ENCODE measurements at places on chromosomes 16 and 17.

DNA sequence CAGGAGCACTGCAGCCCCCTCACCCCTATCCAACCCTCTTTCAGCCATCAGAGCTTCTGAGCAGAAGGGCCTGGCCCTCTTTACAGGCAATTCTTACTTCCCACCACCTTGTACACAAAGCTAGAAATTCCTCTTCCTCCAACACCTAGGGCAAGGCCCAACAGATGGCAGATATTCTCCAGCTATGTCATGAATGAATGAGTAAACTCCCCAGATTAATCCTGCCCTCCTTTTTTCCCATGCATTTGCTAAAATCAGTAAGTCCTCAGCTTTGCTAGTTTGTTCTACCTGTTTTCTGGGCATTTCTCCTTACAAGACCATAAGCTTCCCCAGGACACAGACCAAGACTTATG is 20.4 kb upstream of the MRPS23 start:
- DNase-seq: no peak

DNA sequence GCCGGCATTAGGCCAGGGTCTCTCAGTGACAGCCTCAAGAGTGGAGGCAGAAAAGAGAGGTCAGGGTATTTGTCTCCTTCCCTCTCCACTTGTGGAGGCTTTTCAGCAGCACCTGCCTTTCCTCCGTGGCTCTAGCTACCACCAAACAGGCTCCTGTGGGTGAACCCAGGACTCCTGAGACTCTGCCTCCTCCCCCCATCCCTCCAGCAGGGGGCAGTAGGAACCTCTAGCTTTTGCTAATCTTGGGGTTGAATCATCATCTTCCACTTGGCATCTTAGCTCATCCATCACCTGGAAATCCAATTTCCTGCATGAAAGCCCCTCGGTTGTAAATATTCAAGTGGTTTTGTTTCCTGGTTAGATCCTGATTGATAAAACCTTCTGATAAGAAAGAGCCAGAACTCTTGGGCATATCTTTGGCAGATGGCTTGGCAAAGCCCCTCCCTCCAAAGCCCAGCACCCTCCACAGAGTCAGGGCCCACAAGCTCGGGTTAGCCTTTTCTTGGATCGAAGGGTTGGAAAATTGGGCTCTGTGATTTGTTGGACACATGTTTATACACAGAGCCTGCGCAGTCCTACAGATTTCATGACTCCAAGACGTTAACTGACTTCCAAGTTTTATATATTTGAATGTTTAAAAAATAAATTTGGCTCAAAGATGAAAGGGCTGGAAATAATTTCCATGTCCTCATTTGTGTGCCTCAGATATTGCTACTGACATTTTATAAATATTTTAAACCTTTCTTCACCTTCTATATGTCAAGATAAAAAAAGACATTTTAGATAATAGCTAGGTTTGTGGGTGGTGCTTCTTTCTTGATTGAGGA is 322.1 kb downstream of the MAP2K4 start:
- DNase-seq: no peak

GRCh38 chr16:20660325-20660724 is 37.2 kb downstream of the ACSM1 start:
- no peak for DNase-seq

GRCh38 chr16:80230328-80231120 is 310.3 kb upstream of the DYNLRB2 start:
- DNase-seq: no peak

DNA sequence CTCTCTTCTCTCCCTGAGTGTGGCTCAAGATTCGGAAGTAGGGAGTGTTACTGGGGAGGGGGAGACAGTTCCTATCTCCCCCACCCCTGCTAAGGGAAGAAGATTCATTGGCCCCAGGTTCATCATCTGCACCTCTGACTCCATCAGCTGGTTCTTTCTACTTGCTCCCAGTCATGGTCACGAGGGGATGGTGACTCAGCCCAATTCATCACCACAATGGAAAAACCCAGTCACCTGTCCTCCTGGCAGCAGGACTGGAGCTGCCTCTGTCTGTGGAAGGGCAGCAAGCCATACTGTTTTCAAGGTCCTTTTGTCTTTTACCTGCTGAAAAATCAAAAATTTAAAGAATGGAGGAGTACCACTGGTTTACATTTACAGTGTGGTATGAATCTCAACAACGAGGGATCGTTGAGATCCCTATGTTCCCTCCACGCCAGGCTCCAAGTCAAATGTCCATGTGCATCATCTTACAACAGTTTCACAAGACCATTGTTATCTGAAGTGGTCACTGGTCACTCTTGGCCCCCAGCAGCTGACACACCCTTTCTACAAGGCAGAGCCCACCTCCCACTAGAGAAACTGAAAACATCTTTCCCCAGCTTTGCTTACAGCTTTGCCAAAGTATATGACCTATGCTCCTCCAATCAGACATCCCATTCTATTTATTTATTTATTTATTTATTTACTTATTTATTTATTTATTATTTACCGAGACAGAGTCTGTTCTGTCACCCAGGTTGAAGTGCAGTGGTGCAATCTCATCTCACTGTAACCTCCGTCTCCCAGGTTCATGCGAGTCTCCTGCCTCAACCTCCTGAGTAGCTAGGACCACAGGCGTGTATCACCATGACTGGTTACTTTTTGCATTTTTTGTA is 40.4 kb upstream of the NDRG4 start:
- DNase-seq: no peak

- DNase-seq: no peak
Measured at GRCh38 chr16:31833047-31833446, 40.6 kb upstream of the ZNF267 start.

DNA sequence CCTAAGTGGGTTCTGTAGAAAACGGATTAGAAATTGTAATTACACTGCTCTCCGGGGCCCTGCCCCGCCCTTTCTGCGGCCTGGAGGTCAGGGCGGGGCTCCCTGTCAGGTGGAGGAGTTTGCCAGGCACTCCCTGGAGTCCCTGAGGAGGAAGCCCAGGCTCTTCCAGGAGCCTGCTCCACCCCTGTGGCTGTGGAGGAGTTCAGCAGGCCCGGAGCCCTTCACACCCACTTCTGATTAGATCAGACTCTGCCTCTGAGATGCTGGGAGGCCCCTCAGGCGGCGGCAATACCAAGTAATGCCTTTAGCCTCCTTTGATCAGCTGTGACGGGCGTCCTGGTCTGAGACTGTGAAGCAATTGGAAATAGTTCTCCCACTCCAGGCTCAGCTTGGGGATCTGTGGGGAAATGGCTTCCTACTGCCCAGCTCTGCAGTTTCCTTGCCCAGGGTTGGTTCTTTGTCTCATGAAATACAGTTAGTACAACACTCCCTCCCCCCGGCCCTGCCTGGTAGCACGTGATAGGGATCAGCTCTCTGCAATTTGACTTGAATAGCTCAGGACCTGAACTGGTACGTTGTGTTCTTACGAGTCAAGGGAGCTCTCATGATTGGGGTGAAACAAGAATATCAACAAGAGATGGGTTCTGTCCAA is 22.3 kb downstream of the BAIAP2 start:
- DNase-seq: no peak

GRCh38 chr16:82891424-82891823 is 264.7 kb downstream of the CDH13 start:
- DNase-seq: no peak

GRCh38 chr16:85149776-85150175 is 37.5 kb upstream of the CIBAR2 start:
- peak; percentile 54 for DNase-seq

DNA sequence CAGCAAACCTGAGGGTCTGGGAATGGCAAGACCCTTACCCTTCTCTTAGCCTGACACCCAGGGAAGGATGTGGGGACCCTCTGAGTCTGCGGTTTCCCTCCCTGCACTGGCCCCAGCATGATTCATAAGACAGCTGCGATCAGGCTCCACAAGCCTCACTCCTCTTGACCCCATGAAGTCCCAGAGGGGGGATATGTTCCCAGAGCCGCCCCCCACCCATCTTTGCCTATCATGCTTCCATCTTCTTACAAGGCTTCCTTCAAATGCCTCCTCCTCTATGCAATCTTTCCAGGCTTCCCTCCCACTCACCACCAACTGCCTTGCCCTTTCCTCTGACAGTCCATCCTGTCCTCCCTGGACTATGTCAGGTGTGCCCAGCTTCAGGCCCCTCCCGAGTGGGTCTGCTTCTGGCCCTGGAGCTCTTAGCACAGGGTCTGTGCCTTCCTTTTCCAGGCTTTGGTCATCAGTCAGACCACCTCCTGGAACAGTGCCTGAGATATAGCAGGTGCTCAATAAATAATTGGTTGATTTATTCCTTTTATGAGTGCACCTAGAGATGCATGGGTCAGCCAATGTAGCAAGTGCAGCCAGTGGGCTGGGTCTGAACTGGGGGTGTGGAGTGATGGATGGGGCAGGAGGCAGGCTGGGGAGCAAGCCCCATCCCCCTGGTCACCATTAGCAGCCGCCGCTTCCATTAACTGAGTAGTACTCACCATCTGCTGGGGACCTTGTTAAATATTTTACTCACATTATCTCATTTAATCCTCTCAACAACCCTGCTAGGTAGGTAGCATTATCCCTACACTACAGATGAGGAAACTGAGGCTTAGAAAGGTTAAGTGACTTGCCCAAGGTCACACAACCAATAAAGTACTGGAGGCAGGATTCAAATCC is 8.4 kb downstream of the DLX3 start:
- DNase-seq: no peak

DNA sequence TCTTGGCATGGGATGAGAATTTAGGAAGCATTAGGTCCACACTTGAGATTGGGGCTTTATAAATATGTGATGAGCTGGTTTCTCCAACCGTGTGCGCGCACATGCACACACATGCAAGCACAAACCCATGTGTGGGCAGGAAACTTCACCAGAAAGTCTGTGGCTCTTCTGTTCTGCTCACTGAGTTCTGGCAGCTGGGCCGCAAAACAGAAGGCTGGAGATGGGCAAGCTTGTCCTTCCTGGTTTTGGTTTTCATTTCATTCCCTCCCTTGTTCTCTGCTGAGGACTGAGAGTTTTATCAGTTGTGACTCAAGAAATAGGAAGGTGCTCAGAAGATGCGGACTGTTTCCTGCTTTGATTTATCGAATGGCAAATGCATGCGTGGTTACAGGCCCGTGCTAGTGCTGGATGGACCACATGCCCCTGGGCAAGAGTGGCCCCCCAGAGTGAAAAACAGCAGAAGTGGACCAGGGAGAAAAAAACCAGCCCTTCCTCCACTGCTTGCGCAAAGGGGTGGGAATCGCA is 14.1 kb downstream of the MAP3K14 start:
- no peak for DNase-seq

GRCh38 chr16:54073356-54073755 is 213.2 kb downstream of the IRX3 start:
- DNase-seq: no peak

GRCh38 chr16:17106243-17106791 is 364.4 kb downstream of the XYLT1 start:
- DNase-seq: no peak

- DNase-seq: no peak
Measured at GRCh38 chr16:88616320-88616719, 22.1 kb upstream of the IL17C start.

GRCh38 chr17:81303385-81303784 is 8.3 kb upstream of the SLC38A10 start:
- no peak for DNase-seq

GRCh38 chr16:68360956-68361355 is 50.1 kb downstream of the PRMT7 start:
- peak; percentile 55 for DNase-seq

DNA sequence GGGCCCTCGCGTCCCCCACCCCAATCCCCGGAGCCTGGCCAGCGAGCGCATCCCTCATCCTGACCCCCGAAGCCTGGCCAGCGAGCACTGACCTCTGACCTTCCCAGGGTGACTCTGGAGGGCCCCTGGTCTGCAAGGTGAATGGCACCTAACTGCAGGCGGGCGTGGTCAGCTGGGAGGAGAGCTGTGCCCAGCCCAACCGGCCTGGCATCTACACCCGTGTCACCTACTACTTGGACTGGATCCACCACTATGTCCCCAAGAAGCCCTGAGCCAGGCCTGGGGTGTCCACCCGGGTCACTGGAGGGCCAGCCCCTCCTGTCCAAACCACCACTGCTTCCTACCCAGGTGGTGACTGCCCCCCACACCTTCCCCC is 2.3 kb downstream of the TPSD1 start:
- DNase-seq: no peak

All from right hindlimb (tissue), 1 donor.